Ureter (tissue), 1 donor: ENCODE measurements at places on chromosomes 12 and 14. TPM values are rescaled to one million over a fixed set of nuclear protein-coding genes. Genes with fewer than 3 reads are reported as not detected.

DNA sequence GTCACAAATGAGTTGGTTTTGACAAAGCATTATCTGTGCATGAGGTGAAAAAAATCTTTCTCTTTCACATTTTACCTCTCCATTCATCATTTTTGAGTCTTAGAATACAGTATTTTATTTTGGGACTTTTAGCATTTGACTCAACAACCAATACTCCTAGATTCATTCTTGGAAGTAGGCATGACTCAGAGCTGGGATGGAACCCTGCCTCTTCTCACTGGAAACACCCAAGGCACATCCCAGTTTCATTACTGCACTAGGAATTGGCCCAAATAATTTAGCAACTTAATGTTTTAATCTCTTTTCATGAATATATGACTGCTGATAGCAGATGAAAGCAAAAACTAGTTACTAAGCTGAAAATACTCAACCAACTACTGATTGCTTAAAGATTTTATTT lies 3.3 kb upstream of the PDZRN4 start:
- DNase-seq, result no peak

DNA sequence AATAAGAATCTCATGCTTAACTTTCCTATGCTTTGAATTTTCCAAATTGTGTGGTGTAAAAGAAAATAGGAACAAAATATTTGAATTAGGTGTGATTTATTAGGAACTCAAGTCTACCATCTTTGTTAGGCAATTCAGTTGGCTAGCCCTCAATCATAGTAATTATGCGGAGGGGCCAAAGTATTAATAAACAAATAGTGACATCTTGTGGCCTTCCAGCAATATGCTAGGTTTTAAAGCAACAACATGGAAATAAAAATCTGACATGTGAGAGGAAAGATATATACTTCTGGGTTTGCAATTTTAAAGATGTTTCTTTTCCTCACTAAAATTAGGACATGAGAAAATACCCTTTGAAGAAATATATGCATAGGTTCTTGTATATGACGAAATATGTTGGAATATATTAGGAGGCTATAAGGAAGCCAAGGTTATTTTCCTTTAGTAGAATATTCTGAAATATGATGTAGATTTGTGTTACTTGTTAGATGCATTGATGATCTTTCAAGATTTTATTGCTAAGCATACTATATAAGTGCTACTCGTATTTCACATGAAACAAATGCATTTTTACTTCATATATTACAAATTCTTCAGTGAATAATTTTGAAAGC lies 200.4 kb downstream of the PTPRO start:
- DNase-seq, result no peak

- DNase-seq, result no peak
Observed at GRCh38 chr14:102916347-102917055, 6.0 kb upstream of the AMN start.

- DNase-seq, result no peak
Observed at GRCh38 chr12:113591480-113591974, 119.9 kb upstream of the LHX5 start.

DNA sequence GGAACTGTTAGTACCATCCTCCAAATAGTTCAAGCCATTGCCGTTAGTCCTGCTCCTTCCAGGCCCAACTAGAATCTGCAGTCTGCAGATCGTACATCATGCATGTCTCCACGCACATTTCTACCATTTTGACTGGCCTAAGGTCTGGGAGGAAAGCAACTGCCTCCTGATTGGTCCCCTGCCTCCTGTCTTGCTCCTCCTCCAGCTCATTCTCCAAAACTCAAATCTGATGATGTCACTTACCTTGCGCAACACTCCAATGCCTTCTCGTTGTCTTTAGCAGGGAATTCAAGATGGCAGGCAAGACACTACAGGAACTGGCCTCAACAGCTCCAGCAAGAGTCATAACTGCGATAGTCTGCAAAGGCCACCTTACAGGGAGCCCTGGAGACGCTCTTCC lies 9.7 kb upstream of the HCAR1 start:
- no peak for DNase-seq

Gene LTB4R2
- 8.2 TPM for total RNA-seq

Gene RD3L
- total RNA-seq, result not detected

Gene SLC22A17
- total RNA-seq, result 35.3 TPM

Gene ABCD2
- total RNA-seq, result 4.6 TPM

Gene DNAAF2
- total RNA-seq, result 5.5 TPM
